ENCODE measurements at places on chromosomes 5 and 9.

- no peak for DNase-seq
Observed at GRCh38 chr5:148342371-148343045, 7.1 kb downstream of the SPINK9 start.

DNA sequence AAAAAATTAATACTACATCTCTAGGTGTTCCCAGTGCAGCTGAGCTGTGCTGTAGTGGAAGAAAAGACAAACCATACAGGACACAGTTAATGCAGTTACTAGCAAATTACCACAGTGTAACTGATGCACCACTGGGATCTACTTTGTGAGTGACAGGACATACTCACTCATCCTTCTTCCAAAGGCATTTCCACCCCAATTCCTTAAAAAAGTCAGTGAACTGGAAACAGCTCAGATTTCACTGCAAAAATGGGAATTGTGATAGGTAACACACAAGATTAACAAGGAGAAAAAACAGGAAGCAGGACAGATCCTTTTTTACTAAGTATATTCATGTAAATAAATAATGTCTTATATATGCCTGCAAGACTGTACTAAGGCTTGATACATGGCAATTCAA, 109.6 kb downstream of the DMAC1 start:
- DNase-seq, result no peak

DNA sequence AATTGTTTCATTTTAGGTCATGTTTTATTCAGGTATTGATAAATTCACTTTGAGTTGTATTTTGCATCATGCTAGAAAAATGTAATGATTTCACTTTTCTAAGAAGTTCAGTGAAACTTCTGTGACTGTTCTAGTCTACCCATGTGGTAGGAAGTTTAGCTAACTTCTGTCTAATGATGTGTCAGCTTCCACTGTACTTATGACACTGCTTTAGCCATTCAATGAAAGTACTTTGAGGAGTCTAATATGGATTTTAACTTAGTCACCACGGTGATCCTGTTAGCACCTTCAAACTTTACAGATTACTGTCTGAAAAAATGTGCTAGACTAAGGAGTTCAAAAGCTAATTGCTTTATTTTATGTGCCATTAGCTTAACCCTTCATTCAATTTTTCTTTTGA, 1510.5 kb upstream of the CDH9 start:
- DNase-seq, result no peak

DNA sequence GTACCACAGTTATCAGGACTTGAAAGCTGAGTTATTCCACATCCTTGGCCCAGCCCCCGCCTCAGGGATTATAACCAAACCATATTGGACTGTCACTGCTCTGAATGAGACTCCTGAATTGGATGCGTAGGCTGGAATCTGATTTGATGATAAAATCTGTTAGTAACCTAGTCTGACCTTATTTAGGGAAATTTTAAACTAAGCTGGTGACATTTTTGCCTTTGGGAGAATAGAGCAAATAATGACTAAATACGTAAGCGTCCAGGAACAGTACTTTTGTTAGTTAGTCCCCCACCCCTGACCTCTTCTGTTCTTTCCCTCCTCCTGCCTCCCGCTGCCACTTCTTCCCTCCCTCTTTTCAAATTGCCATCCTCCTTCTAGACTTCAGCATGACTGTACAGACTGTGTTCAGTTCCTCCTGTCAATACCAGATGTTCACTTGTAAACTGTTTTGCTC, 92.6 kb downstream of the TLE4 start:
- no peak for DNase-seq

DNA sequence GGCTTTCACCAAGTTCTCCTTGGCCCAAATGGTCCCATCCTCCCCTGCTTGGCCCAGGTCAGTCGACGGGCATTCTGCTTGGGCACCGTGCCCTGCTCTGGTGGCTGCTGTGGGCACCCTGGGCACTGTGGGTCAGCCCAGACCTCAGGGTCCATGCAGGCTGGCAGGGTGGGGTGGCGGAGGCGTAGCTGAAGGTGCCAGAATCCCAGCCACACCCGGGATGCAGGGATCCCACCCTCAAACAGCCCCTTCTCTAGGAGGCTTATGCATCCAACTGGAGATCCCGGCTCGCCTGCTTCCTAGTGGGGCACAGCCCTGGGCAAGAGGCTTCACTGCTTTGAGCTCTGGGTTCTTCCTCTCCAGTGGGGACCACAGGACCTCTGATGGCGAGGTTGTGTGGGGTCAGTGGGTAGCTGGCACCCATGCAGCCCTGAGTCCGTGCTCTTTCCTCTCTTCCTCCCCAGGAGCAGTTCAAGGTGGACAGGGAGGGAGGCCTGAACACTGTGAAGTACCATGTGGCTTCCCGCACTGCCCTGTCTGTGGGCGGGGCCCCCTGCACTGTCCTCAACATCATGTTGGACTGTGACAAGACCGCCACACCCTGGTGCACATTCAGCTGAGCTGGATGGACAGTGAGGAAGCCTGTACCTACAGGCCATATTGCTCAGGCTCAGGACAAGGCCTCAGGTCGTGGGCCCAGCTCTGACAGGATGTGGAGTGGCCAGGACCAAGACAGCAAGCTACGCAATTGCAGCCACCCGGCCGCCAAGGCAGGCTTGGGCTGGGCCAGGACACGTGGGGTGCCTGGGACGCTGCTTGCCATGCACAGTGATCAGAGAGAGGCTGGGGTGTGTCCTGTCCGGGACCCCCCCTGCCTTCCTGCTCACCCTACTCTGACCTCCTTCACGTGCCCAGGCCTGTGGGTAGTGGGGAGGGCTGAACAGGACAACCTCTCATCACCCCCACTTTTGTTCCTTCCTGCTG, 9.4 kb downstream of the B4GALT7 start:
- DNase-seq, result no peak

- DNase-seq, result no peak
Observed at GRCh38 chr5:100026606-100027005, 508.6 kb upstream of the FAM174A start.

DNA sequence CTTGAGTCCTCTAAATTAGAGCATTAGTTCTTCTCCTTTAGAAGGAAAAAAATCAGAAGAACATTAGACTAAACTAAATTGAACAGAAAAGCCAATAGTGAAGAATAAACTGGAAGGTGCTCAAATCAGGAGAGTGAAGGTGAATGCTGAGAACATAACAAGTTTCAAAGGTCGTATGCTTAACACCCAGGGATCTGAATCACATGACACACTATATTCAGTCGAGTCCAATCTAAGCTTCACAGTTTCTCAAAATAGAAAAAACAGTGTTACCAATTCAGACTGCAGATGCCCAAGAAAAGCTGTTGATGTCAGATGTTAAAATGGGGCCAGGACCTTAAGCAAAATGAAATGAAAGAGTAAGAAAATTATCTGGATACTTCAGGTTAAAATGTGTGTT, 614.5 kb downstream of the EFNA5 start:
- no peak for DNase-seq

GRCh38 chr9:104864675-104865104, 63.3 kb downstream of the ABCA1 start:
- no peak for DNase-seq

DNA sequence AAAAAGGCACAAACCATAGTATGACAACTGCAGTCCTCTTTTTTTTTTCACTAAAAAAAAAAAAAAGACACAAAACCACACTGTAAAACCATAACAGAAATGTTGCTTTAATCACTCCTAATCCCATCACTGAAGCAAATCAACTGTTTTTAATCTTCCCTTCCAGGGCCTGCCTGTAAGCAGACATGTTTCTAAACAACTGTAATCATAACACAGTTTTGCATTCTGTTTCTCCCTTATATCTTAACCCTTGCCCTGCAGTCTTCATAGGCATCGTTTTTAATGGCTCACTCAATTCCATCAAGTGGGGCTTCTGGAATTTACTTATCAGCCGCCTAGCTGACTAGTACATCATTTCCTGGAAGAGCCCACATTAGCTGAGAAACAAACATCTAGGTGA, 111.0 kb upstream of the SLC25A48 start:
- DNase-seq, result no peak

DNA sequence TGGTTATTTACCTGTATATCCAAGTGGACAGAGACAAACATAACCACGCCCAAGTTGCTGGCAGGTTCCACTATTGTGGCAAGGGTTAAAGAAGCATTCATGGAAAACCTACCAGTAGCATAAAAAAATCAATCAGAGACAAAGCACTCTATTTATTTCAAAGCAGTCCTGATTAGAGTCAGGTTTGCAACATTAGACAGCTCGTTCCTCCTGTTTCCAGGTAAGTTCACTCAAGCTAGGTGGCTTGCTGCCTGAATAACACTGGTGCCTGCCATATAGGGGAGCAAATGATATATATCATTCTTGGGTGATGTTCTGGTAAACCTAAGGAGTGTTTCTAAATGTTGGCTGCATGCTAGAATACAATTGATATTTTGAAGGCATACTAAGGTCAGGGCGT, 119.6 kb upstream of the TXNDC8 start:
- DNase-seq, result no peak

DNA sequence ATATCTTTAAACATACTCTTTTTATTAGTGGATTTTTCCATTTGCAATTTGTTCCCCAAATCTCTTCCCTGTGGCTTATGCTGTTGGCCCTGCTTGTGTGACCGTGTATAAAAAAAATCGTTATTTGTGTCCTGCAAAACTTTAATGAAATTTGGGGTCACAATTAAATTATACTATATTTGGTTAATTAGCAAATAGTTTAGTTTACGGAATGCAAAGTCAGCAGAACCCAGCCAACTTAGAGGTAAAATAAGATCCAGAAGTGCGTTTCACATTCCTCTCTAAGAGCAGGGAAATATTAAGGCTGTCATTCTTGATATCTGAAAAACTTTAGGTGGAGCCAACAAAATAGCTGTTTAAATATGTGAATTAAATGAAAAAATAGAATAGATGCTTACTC, 2023.5 kb upstream of the WWC1 start:
- no peak for DNase-seq

- no peak for DNase-seq
Observed at GRCh38 chr5:991472-992267, 16.9 kb upstream of the NKD2 start.

DNA sequence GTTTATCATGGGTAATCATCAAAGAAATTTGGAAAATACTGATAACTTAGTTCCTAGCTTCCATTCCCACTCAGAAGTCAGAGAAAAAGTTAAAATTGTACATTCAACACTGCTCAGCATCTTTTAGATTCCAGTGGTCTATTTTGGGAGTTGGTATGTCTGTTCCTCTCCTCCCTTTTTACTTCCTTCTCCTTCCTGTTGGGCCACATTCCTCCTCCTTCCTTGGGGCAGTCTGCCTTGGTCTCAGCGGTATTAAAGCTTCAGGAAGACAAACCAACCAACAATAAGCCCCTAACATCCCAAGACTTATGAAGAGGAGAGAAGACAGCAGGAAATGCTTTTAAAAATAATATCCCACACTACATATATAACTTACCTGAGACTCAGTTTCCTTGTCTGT, 49.9 kb upstream of the SSBP2 start:
- no peak for DNase-seq

DNA sequence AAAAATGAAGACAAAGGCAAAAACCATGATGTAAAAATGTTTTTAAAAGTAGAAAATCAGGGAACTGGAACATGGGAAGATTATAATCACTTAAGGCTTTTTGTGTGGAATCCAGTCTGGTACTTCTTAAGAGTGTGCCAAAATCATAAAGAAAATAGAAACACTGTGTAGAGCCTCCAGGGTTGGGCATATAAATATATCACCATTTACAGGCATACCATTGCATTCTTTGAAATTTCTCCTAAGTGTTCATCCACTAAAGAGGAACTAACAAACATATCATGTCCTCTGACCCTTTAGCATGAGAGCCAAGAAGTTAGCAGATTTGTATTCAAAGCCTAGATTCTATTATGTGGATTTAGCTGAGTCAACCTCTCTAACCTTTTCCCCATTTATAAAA, 93.3 kb downstream of the SLF1 start:
- no peak for DNase-seq

- DNase-seq, result no peak
Observed at GRCh38 chr9:137314561-137315560, 12.8 kb upstream of the NRARP start.

DNA sequence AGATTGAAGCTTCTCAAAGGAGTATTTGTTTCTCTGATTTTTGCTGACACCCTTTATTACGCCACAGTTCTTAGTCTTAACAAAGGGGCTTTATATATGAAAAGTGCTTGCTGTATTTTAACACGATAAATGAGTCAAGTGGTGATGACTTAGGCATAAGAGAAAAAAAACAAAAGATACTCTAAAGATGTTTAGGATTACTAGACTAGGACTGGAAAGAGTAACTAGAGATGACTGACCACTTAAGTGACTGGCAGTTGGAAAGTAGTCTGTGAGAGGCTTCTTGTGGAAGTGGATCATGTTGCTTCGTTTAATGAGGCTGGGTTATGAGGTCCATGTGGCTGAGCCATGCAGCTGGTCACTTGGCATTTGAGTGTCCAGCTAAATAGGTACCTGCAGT, 69.4 kb upstream of the ACTBL2 start:
- DNase-seq, result no peak

DNA sequence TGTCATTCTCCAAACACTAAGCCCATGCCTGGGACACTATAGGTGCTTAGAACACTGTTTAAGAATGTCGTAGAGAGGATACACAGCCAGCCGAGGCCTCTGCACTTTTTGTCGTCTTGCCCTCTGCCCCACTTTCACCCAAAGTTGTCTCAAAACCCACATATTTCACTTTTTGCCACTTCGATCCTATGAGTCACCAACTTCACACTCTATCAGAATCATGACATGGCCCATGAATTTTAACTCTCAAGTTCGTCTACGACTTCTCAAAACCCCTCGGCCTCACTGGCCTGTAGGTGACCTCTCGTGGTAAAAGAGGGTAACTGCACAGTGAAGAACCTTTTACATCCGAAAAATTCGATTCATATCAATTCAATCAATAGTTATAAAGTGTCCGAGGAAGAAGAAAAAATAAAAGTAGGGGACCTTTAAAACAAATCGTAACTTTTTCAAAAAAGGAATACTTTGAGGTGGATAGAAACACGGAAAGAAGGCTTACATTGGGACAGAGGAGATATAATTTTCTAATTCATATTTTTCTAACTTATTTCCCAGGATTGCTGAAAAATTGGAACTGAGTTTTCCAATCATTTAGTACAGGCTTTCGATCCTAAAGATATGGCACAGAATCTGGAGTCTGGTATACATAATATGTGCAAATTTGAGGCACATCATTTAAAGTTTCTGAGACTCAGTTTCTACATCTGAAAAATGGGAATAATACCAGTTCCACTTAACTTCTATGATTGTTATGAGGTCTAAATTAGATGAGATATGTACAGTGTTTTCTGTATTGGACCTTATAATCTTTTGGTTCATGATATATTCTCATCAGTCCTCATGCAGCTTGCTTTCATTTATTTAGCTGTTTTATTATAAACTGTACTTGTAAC, 122.6 kb downstream of the APBA1 start:
- DNase-seq, result no peak

- no peak for DNase-seq
Observed at GRCh38 chr9:112860451-112860850, 30.2 kb downstream of the SLC46A2 start.

DNA sequence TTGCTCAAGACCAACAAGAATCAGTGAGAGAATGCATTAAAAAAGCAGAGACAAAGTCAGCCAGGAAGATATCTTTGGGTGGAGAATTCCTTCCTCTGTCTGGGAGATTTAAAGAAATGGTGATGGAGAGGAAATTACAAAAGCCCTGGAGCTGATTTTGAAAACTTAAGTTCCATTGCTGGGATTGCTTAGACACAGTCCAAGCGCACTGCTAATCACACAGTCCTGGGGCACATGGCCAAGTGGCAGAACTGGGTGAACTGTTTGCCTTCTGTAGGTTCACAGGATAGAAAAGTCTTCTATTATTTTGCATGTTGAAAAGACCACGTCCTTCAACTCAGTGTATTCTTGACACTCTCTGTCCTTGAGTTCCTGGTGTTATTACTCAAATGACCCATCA, 284.9 kb upstream of the FBXL7 start:
- DNase-seq, result no peak

Measured in WTC11 (cell line).